ENCODE measurements at places on chromosomes 11 and 22. TPM values are rescaled to one million over a fixed set of nuclear protein-coding genes. Genes with fewer than 3 reads are reported as not detected.

Gene APLNR
- 1.7 TPM for total RNA-seq

Gene SSTR3
- 1.7 TPM for total RNA-seq

Gene SVIP
- 7.5 TPM for total RNA-seq

Gene MUC6
- total RNA-seq, result 0.24 TPM

- no peak for DNase-seq
Measured at GRCh38 chr11:107623183-107623582, 32.2 kb downstream of the ELMOD1 start.

DNA sequence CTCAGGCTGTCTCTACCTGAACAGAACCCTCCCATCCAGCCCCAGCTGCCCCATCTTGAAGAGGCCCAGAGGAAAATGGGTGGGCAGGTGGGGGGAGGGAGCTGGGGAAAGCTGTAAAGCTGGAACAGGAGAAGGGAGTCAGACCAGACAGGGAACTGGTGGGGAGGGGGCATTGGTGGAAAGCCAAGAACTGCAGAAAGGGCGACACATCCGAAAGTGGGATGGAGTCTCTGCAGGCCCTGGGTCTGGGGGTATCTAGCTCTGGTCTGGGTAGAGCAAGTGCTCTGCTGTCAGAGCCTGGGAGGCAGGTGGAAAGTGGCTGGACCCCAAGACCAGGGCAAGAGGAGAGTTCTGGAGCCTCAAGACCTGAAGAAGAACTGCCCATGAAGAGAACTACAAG is 7.7 kb downstream of the TMPRSS13 start:
- no peak for DNase-seq

DNA sequence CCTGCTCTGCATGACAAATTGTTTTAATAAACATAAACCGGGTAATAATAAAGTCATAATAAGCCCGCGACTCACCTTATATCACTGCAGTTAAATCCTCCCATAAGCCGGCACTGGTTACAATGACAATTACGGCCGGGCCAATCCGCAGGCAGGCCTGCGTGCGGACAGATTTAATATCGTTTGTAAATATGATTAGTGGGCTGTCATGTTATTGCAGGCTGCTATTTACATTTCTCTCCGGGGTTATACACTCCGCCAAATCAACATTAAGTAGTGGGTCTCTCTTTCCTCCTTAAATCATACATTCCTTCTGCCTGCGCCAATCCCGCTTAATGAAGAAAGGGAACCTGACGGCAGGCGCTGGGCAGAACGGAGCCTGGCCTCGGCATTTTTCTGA is 51.8 kb upstream of the LMO1 start:
- no peak for DNase-seq

- DNase-seq, result no peak
Measured at GRCh38 chr11:64130618-64131017, 35.3 kb downstream of the MACROD1 start.

DNA sequence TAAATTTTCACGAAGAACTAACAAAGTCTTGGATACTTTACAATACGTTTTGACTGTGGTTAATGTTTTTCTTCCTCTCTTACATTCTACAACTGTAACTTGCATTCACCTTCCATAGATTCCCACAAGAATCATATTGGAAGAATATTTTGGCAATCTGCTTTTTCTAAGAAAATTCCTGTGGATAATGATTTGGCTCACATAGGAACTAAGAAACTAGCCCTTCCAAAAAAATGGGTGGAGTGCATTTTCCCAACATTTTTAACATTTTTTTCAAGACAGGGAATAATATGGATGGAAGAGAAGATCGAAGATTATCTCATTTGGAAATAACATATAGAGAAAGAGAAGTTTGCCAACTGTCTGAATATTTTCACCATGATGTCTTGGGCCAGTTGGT is 256.9 kb upstream of the POU2AF2 start:
- DNase-seq, result no peak

DNA sequence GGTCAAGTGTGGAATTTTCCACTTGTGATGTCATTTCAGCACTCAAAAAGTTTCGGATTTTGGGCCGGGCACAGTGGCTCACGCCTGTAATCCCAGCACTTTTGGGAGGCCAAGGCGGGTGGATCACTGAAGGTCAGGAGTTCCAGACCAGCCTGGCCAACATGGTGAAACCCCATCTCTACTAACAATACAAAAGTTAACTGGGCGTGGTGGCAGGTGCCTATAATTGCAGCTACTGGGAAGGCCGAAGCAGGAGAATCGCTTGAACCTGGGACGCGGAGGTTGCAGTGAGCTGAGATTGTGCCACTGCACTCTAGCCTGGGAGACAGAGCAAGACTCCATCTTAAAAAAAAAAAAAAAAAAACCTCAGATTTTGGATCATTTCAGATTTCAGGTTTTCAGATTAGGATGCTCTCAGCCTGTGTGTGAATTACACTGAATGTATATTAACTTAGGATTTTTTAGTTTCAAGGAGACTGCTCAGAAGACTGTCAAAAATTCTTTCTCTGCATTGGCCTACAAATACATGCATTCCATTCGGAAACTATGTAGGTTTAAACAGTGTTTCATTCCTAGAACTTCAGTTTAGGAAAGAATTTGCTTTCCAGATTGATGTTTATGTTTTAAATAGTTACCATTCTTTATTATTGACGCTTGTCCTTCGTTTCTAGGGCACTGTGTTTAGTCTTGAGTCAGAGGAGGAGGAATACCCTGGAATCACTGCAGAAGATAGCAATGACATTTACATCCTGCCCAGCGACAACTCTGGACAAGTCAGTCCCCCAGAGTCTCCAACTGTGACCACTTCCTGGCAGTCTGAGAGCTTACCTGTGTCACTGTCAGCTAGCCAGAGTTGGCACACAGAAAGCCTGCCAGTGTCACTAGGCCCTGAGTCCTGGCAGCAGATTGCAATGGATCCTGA is 48.0 kb downstream of the BID start:
- DNase-seq, result peak; percentile 19

DNA sequence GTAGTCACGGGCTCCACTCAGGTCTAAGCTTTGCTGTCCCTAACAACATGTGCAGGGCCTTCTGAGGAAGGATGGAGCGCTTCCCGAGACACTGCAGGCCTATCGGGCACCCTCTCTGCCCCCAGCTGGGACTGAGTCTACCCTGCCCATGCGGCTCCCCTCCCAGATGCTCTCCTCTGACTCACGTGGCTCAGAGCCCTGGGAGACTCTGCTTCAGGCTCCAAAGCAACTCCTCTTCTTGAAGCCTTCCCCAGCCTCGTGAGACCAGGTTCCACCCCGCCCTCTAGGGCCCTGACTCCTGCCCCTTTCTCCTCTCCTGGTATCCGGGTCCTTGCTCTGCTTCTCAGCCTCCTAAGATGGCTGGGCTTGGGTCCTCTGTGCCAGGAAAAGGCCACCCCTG is 28.4 kb upstream of the ARFGAP3 start:
- no peak for DNase-seq

Measured in umbilical cord (tissue), 2 donors.